Dermis lymphatic vessel endothelial cell (primary cell): ENCODE measurements at places on chromosomes 7 and 10. TPM values are rescaled to one million over a fixed set of nuclear protein-coding genes. Genes with fewer than 3 reads are reported as not detected.

KIF11 gene
- 4.3 and 5.8 TPM in 2 replicates for total RNA-seq

PAPOLB gene
- 0.11 and 0.60 TPM in 2 replicates for total RNA-seq

URGCP gene
- 20.5 and 23.1 TPM in 2 replicates for total RNA-seq

C10orf53 gene
- total RNA-seq = not detected in 2 replicates

HOXA9 gene
- 2.6 and 3.8 TPM in 2 replicates for total RNA-seq

PDE1C gene
- total RNA-seq = 0.17 and 0.65 TPM in 2 replicates

TRPV6 gene
- not detected in 2 replicates for total RNA-seq

CFAP70 gene
- total RNA-seq = 0.22 and 0.26 TPM in 2 replicates

TFEC gene
- 0.09 and 0.22 TPM in 2 replicates for total RNA-seq

CCDC136 gene
- 0.33 and 1.6 TPM in 2 replicates for total RNA-seq

C10orf105 gene
- total RNA-seq = not detected in 2 replicates

VDAC2 gene
- total RNA-seq = 122 and 126 TPM in 2 replicates
